ENCODE measurements at places on chromosomes 3 and 15. TPM values are rescaled to one million over a fixed set of nuclear protein-coding genes. Genes with fewer than 3 reads are reported as not detected.

DNA sequence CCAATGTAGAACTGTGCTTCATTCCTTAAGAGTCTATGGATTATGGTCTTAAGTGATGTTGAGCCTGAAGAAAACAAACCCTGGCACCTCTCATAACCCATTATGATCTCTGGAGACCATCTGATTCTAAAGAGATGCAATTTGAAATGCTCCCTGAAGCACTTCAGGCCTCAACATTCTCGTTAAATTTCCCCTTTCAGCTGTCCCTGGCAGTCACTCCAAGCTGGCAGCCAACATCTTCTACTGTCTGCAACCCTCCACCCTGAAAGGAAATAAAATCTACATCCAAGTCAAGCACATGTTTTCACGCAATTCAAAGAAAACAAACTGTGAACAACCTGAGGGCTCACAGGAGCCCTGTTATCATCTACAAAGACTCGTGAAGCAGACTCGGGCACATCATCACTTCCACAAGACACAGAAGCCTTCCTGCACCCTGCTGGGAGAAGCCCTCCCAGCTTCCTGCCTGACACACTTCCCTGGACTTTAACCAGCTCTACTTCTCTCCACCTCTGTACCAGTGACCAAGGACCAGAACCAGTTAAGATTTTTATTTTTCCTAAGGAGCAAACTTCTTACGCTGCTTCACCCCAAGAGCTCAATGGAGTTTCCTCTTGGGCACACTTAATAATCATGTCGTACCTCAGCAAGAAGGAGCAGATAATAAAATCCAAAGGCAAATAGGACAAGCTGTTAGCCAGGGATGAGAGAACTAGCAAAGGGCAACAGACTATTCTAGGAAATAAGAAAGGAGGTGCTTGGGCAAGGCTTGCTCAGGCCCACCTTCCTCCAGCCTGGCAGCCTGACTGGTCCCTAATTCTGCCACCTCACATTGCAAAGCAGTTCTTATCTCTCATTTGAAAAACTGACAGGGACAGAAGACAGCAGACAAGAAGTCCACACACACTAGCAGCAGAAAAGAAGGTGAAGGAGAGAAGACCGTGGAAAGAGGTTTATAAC lies 67.1 kb downstream of the MAGI1 start:
- no peak for DNase-seq

GRCh38 chr15:66278056-66278455 lies 15.3 kb upstream of the DIS3L start:
- DNase-seq, result no peak

The HRG gene
- total RNA-seq, result not detected

GRCh38 chr3:169387751-169388696 lies 275.5 kb downstream of the MECOM start:
- DNase-seq, result no peak

DNA sequence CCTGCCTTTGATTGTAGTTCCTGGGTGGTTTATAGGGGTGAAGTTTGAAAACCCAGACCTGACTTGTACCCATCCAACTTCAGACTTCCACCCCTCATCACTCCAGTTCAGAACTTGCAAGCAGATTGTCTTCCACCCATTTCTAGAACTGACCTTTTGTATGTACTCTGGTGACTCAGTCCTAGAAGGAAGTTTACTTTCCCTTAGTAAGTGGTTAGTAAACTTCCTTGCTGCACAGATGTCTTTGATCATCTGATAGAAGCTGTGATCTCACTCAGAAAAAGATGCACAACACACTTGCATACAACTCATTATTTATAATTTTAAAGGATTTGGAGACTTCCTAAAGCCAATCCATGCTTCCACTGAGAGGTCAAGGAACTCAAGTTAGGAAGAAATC lies 368.0 kb downstream of the MFSD1 start:
- DNase-seq, result no peak

- no peak for DNase-seq
These were observed 26.5 kb downstream of the ATP6V1A start for GRCh38 chr3:113773381-113773780.

- DNase-seq, result no peak
These were observed 114.7 kb downstream of the GADL1 start for GRCh38 chr3:30779686-30780287.

The GPR27 gene
- 0.68 TPM for total RNA-seq

DNA sequence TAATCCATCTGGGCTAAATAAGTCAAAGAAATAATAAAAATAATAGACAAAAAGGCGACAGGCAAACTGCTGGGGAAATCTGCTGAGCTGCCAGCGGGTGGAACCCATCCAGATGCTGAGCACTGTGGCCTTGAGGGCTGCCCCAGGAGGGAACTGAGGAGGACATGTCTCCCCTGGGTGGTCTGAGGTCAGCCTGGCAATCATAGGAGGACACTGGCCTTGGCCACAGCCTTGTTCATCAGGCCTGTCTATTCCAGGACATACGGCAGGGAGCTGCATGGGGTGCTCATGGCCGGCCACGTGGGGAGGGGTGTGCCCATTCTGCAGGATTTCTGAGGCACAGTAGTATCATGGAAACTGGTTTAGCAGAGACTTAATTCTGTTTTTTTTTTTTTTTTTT lies 21.5 kb upstream of the SNRPA1 start:
- DNase-seq, result no peak

DNA sequence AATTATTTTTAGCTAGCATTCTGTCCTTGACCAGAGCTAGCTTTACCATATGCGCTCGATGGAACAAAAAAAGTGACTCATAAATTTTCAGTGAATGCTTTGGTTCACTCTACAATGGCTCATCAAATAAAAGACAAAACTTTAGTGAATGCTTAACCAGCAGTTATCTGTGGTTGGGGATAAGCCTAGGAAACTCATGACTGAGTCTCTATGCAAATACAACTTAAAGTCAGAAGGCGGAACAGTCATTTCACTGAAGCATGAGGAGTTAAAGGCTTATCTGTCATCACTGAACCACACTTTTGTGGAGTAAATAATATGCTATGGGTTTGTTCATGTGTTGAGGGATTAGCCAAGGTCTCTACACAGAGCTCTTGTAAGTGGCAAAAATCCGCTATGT lies 308.4 kb downstream of the SQOR start:
- no peak for DNase-seq

Data from activated naive CD8-positive, alpha-beta T cell treated with anti-CD3 and anti-CD28 coated beads for 36 hours (primary cell).